ENCODE measurements at places on chromosomes 7 and 10.

GRCh38 chr10:27611236-27611635, 107.1 kb downstream of the RAB18 start:
- DNase-seq, result no peak

DNA sequence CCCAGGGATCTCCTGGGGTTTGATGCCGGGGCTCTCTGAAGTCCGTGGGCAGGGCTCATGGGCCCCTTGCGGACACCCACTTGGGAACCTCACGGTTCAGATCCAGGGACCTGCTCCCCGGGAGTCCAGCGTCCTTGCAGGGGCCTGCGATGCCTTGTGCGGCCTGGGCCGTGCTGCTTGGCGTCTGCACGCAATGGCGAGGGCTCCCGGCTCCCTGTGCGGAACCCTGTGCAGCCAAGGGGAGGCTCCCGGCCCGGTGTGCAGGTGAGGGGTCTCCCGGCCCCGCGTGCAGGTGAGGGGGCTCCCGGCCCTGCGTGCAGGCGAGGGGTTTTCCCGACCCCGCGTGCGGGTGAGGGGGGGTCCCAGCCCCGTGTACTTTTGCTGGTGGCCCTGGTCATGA, 146.7 kb downstream of the DNAJB6 start:
- no peak for DNase-seq

- DNase-seq, result no peak
Observed at GRCh38 chr10:122333037-122333436, 41.5 kb upstream of the PLEKHA1 start.

- DNase-seq, result no peak
Observed at GRCh38 chr7:105002-105401, 87.4 kb upstream of the FAM20C start.

DNA sequence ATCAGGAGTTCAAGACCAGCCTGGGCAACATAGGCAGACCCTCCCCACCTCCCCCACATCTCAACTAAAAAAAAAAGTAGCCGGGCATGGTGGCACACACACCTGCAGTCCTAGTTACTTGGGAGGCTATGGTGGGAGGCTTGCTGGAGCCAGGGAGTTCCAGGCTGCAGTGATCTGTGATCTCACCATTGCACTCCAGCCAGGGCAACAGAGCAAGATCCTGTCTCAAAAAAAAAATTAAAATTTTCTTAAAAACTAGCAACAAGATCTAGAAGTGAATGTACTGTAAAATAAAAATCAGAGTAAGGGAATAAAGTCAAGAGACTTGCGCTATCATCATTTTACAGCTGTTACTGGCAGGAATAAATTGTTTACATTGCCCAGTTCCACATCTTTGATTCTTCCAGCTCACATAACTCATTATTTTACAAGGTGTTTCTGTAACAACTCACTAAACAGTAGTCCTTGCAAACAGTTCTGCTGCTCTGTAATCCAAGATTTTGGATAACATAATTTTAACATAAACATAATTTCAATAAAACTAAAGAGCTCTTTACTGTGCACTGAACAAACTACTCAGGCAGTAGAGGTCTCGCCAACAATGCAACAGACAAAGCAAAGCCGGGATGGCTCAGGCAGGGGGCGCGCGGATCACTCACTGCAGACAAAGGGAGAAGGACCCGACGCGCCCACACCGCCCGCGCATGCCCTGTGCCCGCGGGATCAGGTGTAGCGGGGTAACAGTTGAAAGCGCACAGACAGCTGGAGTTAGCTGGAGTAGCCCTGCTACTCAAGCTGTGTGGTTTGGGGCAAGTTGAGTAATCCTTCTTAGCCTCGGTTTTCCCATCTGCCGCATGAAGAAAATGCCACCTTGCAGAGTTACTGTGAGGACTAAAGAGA, 73.3 kb upstream of the NFE2L3 start:
- peak; percentile 59 for DNase-seq

GRCh38 chr10:124091646-124092249, 1.6 kb downstream of the CHST15 start:
- DNase-seq, result no peak

DNA sequence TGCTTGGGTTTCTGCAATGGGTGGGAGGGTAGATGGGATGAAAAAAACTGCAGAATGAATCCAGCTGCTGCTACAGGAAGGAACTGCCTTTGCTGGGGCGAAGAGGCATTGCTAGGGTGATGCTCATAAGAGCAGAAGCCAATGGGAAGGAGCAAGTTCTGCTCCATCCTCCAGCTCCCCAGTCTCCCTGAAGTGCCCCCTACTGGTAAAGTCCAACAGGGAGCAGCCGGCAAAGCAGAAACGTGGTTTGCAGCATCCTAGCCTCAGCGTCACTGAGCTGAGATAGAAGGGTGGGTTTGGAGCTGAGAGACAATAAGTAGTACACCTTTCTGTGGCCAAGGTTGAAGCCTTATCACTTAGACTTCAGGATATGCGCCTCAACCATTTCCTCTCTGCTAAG, 220.5 kb downstream of the CCSER2 start:
- no peak for DNase-seq

Measured in activated CD4-positive, CD25-positive, alpha-beta regulatory T cell treated with anti-CD3 and anti-CD28 coated beads, Interleukin-2, amount 50 U/mL, for 16 hours (primary cell).